PC-9 (cell line): ENCODE measurements at places on chromosomes 12 and 14. TPM values are rescaled to one million over a fixed set of nuclear protein-coding genes. Genes with fewer than 3 reads are reported as not detected.

DNA sequence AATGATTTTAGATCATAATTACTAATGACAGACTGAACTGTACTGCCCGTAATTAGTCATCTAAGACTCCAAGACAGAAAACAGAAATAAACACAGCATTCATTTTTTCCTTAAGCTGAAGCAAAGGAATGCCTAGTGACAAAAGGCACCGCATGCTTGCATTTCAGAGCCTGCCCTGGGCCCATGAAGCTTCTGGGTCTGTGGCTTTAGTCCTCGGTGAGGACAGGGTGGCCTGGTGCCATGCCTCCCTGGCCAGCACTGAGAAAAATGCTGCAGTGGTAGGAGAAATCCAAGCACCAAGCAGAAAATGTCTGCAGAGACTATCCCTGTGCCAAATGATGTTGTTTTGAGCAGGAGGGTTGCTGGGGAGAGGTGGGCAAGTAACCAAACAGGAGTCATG is 171.6 kb downstream of the CALM1 start:
- no peak overlapping the region for H3K4me3 ChIP-seq
- no peaks in the 10 kb centered on the region for H3K36me3 ChIP-seq
- no peaks in the 10 kb centered on the region for H3K4me1 ChIP-seq
- no peak for DNase-seq

- no peaks in the 10 kb centered on the region for H3K27me3 ChIP-seq
- no peak for DNase-seq
- no peaks in the 10 kb centered on the region for H3K4me1 ChIP-seq
Measured at GRCh38 chr12:71108355-71108754, 49.4 kb downstream of the TSPAN8 start.

LRRIQ1 gene
- total RNA-seq: 4.2 and 5.2 TPM in 2 replicates

DNA sequence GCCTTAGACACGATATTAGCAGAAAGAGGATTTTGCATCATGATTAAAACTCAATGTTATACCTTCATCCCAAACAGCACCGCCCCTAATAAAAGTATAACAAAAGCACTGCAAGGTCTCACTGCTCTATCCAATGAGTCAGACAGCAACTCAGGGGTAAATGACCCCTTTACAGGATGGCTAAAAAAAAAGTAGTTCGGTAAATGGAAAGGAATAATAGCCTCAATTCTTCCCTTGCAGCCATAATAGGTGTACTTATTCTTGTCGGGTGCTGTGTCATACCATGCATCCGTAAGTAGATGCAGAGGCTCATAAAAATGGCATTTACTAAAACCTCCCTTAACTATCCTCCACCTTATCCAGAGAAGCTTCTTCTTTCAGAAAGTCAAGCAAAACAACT is 53.9 kb upstream of the AP4S1 start:
- H3K4me3 ChIP-seq: no peak overlapping the region
- DNase-seq: no peak
- no peaks in the 10 kb centered on the region for H3K36me3 ChIP-seq
- no peaks in the 10 kb centered on the region for H3K27me3 ChIP-seq
- no peak overlapping the region for H3K27ac ChIP-seq
